CD4-positive, alpha-beta memory T cell (primary cell): ENCODE measurements at places on chromosomes 13 and 19. TPM values are rescaled to one million over a fixed set of nuclear protein-coding genes. Genes with fewer than 3 reads are reported as not detected.

The TMEM86B gene
- polyA plus RNA-seq: 3.5 TPM

The GYS1 gene
- 30.6 TPM for polyA plus RNA-seq

The B9D2 gene
- polyA plus RNA-seq: 22.4 TPM

The ZNF699 gene
- polyA plus RNA-seq: 11.1 TPM

The ACP5 gene
- polyA plus RNA-seq: 23.8 TPM

The PCDH17 gene
- polyA plus RNA-seq: not detected

The FGF21 gene
- polyA plus RNA-seq: not detected

The ZNF493 gene
- polyA plus RNA-seq: 10.7 TPM

The PCSK4 gene
- not detected for polyA plus RNA-seq

The DCLK1 gene
- polyA plus RNA-seq: not detected

The ARRDC5 gene
- polyA plus RNA-seq: 0.52 TPM

The KLK14 gene
- not detected for polyA plus RNA-seq

The CEACAM1 gene
- polyA plus RNA-seq: 5.5 TPM

The PALM gene
- polyA plus RNA-seq: not detected

The TEX101 gene
- not detected for polyA plus RNA-seq

The ZNF296 gene
- polyA plus RNA-seq: 3.2 TPM

The WDR88 gene
- 0.28 TPM for polyA plus RNA-seq

The LGALS14 gene
- 1.0 TPM for polyA plus RNA-seq

The FAM124A gene
- polyA plus RNA-seq: not detected

The ADAMTSL5 gene
- polyA plus RNA-seq: 1.5 TPM

The KRTDAP gene
- not detected for polyA plus RNA-seq

The FUT3 gene
- polyA plus RNA-seq: not detected

The NCLN gene
- polyA plus RNA-seq: 25.1 TPM

The IGSF23 gene
- not detected for polyA plus RNA-seq

The NPAS1 gene
- polyA plus RNA-seq: not detected

The SIAH3 gene
- polyA plus RNA-seq: not detected

The RGL3 gene
- polyA plus RNA-seq: not detected

The LHB gene
- polyA plus RNA-seq: not detected

The RXFP2 gene
- not detected for polyA plus RNA-seq

The FAM83E gene
- not detected for polyA plus RNA-seq

The MICU2 gene
- 56.6 TPM for polyA plus RNA-seq

The FPR1 gene
- polyA plus RNA-seq: not detected

The ZNF85 gene
- 11.4 TPM for polyA plus RNA-seq

The ERICH6B gene
- 0.39 TPM for polyA plus RNA-seq

The SYCN gene
- polyA plus RNA-seq: not detected

The RUBCNL gene
- 0.30 TPM for polyA plus RNA-seq

The HS6ST3 gene
- polyA plus RNA-seq: not detected

The RNF113B gene
- polyA plus RNA-seq: not detected

The NLRP12 gene
- not detected for polyA plus RNA-seq

The ZNF546 gene
- polyA plus RNA-seq: 2.9 TPM

The CNOT3 gene
- polyA plus RNA-seq: 3.3 TPM

The ZNF577 gene
- polyA plus RNA-seq: 2.2 TPM

The PEG3 gene
- not detected for polyA plus RNA-seq

The LRP3 gene
- not detected for polyA plus RNA-seq

The KCNJ14 gene
- 0.22 TPM for polyA plus RNA-seq

The SULT2B1 gene
- not detected for polyA plus RNA-seq

The MYO1F gene
- polyA plus RNA-seq: 112 TPM

The CYP4F8 gene
- polyA plus RNA-seq: not detected

The NANOS3 gene
- not detected for polyA plus RNA-seq

The B3GNT3 gene
- 0.72 TPM for polyA plus RNA-seq

The TICAM1 gene
- polyA plus RNA-seq: 2.2 TPM

The TMEM91 gene
- 4.8 TPM for polyA plus RNA-seq

The HMG20B gene
- 42.4 TPM for polyA plus RNA-seq

The GJA3 gene
- polyA plus RNA-seq: not detected

The CIRBP gene
- polyA plus RNA-seq: 257 TPM

The CCDC61 gene
- polyA plus RNA-seq: 9.2 TPM

The CYP2A6 gene
- polyA plus RNA-seq: not detected

The NLRP9 gene
- polyA plus RNA-seq: not detected

The ACER1 gene
- polyA plus RNA-seq: 1.1 TPM
